ENCODE measurements at places on chromosomes 12 and 14.
A peak's percentile ranks its signal among the peaks of the same experiment; 100 is the strongest.

DNA sequence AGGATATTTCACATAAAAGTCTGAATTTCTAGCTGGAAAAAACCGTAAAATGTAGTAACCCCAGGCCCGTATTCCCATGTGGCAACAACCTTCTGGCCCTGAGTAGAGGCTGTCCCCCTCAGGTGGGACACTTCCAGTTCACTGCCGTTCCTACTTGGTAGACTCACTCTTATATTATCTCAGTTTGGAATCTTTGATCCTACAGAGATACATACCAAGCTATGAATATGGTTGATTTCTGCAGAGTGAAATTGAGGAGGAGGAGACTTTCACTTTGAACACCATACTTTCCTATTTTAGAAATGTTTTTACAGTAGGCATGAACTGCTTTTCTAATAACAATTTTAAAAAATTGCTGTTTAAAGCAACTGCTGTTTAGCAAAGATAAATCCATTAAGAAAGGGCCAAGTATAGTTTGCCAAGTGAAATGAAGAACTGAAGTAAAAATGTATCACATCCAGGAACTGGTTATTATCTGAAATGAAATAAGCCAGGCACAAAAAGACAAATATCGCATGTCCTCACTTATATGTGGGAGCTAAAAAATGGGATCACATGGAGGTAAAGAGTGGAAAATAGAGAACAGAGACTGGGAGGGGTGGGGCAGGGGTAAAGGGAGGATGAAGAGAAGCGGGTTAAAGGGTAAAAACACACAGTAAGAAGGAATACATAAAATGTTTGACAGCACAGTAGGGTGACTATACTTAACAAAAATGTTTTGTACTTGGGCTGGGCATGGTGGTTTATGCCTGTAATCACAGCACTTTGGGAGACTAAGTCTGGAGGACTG is 92.8 kb upstream of the METAP2 start:
- DNase-seq, result no peak

DNA sequence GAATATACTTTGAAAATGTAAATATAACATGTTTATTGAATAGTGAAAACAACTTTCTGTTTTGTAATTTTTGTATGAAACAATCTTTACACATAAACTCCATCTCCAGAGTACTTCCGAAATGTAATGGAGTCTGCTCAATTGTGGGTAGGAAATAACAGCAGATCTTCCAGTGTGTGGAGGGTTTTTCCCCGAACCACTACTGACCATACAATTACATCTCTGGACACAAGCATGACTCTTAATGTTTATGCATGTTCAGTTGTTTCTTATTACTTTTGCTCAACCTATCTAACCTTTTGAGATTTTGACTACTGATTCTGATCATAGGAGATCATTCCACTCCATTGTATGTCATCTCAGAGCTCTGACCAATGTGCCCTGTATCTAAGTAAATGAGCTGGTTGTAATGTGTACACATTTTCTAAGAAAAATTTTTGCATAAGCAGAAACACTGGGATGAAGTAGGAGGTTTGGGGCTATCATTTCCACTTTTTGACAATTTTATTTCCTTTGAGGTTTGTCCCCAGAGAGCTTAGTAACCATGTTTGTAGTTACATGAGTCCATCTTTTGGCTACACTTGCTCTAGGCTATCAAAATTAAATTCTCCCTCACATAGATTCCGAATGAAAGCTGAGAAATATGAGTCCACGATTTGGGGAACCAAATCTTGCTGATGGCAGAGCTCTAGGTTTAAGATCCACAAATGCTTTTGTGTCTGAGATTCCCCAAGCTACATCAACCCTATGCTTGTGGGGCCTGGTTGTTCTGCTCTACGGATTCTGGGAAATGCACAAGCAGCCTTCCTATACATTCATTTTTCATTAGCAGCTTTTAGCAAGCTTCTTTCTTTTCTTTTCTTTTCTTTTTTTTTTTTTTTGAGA is 21.4 kb upstream of the CLEC4D start:
- no peak for DNase-seq

DNA sequence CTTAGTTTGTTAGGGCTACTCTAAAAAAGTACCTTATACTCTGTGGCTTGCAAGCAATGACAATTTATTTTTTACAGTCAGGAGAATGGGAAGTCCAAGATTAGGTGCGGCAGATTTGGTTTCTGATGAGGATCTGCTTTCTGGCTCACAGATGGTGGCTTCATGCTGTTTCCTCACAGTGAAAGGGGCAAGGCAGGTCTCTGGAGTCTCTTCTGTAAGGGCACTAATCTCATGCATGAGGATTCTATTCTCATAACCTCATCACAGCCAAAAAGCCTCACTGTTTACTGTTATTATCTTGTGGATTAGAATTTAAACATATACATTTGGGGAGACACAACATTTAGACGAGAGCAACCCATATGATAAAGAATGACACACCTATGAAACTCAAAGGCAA is 1957.4 kb upstream of the SEL1L start:
- no peak for DNase-seq

- DNase-seq, result no peak
Observed at GRCh38 chr14:64197996-64198395, 96.2 kb downstream of the ESR2 start.

DNA sequence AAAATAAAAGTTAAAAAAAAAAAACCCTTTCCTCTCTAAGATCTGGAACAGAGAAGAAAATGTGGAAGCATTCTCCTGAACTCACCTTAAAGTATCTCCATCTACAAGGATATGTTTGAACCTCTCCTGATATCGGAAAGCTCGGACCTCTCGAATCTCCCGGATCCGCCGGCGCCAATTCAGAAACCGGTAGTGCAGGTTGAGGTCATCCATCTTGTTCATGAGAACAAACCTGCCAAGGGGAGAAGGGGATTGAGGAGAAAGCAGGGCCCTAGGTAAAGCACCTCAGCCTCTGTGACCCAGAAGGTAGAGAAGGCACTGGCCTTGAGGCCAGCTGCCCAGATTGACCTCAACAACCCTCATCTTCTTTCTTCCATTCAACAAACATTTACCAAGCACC is 2.2 kb downstream of the SPRYD3 start:
- no peak for DNase-seq

GRCh38 chr14:65414961-65415589 is 2.5 kb downstream of the FUT8 start:
- peak; percentile 16 for DNase-seq

DNA sequence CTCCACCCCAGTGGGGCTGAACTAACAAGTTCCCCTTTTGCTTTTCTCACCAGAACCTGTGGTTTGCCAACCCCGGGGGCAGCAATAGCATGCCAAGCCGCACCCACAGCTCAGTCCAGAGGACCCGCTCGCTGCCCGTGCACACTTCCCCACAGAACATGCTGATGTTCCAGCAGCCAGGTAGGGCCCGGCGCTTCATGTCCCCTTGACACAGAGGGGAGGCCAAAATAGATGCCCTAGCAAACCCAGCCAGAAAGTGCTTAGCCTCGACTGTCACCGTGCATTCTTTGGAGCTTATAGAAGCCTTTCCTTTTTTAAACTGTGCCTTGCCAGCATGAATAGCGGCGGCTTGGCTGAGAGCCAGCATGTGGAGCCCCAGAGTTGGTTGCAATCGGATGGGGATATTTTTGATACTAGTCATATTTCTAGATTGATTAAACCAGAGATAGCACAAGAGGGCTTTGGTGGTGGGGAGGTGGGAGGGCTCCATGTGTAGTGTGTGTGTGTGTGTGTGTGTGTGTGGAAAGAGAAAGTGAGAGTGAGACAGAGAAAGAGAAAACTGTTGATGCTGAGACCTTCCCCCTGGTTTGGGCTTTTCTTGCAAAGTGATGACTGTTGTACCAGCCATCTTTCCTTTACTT is 126.1 kb downstream of the GCH1 start:
- no peak for DNase-seq

- no peak for DNase-seq
Observed at GRCh38 chr14:90731487-90731886, 84.7 kb downstream of the TTC7B start.

DNA sequence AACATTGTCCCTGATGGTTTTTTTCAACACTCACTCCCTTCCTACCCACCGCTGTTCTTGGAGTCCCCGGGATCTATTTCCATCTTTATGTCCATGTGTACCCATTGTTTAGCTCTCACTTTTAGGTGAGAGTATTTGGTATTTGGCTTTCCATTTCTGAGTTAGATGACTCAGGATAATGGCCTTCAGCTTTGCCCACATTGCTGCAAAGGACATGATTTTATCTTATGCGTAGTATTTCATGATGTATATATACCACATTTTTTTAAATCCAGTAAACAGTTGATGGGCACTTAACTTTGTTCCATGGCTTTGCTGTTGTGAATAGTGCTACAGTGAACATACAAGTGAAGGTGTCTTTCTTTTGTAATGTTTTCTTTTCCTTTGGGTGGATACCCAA is 123.5 kb upstream of the KITLG start:
- DNase-seq, result no peak

- DNase-seq, result no peak
Observed at GRCh38 chr12:57250956-57251355, at the start of gene STAC3. STAC3 (minus strand) TSS chr12:57251187; CDS start chr12:57249636, 1,551 bp downstream.

GRCh38 chr14:104931304-104931770 is 6.7 kb downstream of the PLD4 start:
- no peak for DNase-seq

DNA sequence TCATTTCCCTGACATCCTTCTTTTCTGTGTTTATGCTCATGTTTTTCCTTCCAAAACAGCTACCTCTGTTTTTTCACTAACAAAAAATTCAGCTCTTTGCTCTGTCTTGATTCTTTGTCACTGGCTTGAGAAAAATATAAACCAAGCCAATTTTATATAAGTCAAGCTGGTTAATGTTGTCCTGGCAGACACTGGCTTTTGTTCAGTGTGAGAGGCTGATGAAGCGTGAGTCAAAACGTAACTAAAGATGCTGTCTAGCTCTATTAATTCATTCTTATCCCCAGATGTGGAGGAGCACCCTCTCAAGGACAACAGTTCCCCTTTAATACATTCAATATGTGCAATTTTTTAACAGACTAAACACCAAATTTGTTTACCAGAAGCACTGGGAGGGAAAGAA is 15.8 kb downstream of the TSPAN8 start:
- DNase-seq, result no peak

DNA sequence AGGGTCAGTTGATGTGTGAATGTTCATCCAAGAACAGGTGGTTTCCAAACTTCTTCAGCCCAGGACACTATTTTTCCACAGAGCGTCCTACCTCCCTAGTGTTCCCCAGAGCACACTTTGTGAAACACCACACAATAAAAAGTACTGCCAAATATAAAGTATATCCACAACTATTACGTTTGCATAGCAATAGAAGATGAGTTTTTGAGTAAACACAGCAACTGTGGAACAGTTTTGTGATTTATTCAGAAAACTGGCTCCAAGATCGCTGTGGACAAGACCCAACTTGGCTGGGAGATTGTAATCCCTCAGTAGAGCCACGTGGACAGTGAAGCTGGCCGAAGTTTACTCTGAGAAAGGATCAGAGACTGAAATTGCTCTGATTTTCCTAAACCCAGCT is 14.5 kb upstream of the MAP1LC3B2 start:
- no peak for DNase-seq

DNA sequence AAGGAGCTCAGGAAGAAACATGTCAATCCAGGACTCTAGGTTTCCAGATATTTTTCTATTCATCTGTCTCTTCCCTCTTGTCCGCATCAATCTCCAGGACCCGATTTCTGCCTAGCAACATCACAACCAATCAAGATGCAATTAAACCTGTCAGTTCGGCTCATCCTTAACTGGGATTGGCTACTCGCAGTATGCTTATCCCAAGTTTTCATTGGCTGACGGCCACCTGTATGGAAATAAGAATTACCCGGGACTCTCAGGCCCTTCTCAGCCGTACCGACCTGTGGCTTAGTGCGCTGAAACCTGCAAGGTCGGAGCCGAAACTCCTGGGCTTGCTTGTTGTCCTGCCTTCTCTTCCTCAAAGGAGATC is 20.4 kb upstream of the ATP5MC2 start:
- DNase-seq, result peak; percentile 92

DNA sequence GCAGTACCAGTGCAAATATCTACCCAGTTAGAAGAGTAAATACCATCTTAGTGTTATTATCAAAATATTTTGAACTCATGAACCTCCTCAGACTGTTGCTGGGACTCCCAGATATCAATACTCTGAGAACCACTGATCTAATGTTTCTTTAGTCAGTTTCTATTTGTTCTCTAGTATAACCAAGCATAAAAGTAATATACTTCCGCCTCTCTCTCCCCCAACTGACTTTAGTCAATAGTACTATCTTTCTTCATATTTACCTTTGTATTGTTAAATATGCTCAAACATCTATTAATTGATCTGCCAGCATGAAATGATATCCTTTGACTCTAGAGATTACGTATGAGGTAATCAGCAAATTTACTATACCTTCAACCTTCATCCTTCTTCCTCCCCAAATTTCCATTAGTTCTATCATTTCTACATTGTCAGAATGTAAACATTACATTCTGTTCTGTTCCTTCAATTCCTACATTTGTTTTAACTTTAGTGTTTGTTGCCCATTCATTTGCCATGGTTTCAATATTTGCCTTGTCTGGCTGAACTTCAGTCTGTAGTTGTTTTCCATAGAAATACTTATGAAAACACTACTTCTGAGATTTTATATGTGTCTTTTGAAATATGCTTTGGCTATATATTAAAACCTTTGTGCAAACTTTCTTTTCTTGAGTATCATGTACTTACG is 192.5 kb upstream of the PDE3A start:
- DNase-seq, result no peak

DNA sequence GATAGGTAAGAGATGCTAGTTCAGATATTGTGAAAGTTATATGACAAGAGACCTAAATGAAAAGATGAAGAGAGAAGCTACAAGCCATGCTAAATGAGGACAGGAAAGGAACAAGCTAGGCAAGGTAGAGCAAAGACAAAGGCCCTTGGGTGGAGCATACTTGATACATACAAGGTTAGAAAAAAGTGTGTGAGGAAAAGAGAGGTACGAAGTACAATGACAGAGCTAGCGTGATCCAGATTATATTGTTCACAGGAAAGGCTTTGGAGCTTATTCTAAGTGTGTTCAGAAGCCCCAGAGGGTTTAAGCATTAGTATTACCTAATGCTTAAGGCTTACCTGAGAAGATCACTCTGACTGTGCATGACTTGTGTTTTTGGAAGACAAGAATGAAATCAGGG is 75.0 kb downstream of the SLCO1B3 start:
- no peak for DNase-seq

DNA sequence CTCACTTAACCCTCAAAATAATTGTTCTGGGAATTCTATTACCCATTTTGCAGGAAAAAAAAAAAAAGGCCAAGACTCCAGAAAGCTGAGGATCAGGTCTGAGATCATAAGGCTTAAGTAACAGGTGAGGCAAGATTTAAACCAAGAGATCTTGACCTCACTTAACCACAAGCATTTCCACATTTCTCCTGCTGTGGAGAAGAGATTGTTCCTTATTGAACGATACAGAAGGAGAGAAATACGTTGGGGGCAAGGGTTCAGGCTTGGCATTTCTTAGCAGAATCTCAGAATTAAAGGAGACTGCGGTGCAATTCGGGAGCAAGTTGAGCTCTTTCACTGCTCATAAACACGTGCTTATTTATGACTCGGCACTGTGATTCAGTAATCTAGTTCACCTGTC is 885.3 kb upstream of the TMEM132C start:
- DNase-seq, result no peak

- DNase-seq, result no peak
Observed at GRCh38 chr12:21552635-21553328, 26.7 kb downstream of the SPX start.

GRCh38 chr12:18165889-18166288 is 75.9 kb upstream of the RERGL start:
- no peak for DNase-seq

- no peak for DNase-seq
Observed at GRCh38 chr12:6345319-6346091, 3.6 kb upstream of the TNFRSF1A start.
